Activated T-cell treated with anti-CD3 and anti-CD28 coated beads for 1 hour (primary cell): ENCODE measurements at places on chromosomes 3 and 15.

DNA sequence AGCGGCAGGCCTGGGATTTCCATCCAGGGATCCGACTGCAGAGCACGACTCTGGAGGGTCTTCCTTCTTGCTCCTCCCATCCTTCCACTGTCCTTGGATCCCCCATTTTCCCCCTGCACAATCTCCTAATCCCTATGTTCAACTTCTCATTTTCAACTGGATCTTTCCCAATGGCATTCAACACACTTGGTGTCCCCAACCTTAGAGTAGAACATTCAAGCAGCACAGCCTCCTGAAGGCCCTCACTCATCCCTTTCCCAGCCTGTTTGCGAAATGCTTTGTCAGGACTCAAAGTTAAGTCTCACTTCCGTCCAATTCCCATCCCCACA, 32.3 kb downstream of the RPN1 start:
- no peak for DNase-seq

- no peak for DNase-seq
Observed at GRCh38 chr15:99564221-99565048, 1.3 kb upstream of the MEF2A start.

- DNase-seq = no peak
Observed at GRCh38 chr3:62818347-62818746, 56.9 kb downstream of the CADPS start.

GRCh38 chr3:133136114-133137041, 98.2 kb downstream of the TMEM108 start:
- no peak for DNase-seq

DNA sequence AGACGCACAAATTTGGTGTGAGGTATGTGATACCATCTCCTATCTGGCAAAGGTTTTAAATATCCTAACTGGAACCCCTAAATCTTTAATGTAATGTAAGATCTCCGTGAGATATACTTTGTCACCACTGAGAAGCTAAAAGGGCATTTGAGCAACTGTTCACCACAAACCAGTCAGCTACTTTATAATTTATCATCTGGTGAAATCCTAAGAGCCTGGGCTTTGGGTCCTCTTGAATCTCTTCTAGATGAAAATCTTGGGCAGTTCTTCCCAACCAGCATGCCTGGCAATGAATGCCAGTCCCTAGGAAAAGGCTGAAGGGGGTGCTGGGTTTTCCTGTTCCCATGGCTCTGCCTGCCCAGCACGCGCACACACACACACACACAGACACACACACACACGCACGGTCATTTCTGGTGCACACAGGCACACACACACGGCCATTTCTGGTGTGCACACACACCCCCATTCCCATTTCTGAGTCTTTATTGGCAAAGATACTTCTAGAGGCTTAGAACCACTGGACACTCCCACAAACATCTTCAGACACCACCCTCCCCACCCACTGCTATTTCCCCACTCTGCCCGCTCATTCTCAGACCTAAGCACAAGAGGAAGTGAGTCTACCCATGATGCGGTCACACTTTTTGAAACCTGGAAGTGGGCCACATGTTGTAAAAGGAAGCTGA, 72.6 kb downstream of the MYO1E start:
- peak; percentile 40 for DNase-seq

GRCh38 chr3:136559896-136560295, 192.3 kb downstream of the STAG1 start:
- DNase-seq = no peak

GRCh38 chr3:133254151-133254550, 145.7 kb upstream of the BFSP2 start:
- no peak for DNase-seq

GRCh38 chr3:49058011-49058410, 28.8 kb upstream of the IMPDH2 start:
- no peak for DNase-seq

DNA sequence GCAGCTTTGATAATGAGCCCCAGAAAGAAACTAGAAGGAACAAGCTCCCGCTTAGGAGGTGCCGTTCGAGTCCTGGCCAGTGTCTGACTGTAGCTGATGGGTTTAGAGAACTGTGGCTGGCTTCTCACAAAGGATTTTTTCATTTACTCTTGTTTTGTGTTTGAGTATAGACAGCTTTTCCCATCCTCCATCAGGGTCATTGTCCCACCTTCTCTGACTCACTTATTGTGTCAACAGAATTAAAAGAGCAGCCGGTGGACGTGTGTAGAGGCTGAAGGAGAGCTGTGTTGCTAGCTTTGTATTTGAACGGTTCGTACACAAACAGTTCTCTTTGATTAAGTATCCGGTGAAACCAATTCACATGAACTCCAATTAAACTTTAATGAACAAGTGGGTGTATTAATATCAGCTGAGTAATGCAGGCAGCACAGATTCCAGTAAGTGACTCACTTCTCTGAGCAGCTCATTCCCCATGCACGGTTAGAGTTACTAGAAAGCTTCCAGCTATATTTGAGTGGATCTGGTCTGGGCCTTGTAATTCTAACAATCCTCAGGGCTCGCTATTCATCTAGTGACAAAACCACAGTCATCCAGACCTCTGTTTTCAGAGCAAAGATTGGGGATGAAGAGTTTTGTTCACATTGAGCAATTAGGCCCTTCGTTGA, 141.0 kb downstream of the LPP start:
- no peak for DNase-seq

GRCh38 chr3:113574213-113574612, 41.9 kb downstream of the SIDT1 start:
- DNase-seq = no peak

DNA sequence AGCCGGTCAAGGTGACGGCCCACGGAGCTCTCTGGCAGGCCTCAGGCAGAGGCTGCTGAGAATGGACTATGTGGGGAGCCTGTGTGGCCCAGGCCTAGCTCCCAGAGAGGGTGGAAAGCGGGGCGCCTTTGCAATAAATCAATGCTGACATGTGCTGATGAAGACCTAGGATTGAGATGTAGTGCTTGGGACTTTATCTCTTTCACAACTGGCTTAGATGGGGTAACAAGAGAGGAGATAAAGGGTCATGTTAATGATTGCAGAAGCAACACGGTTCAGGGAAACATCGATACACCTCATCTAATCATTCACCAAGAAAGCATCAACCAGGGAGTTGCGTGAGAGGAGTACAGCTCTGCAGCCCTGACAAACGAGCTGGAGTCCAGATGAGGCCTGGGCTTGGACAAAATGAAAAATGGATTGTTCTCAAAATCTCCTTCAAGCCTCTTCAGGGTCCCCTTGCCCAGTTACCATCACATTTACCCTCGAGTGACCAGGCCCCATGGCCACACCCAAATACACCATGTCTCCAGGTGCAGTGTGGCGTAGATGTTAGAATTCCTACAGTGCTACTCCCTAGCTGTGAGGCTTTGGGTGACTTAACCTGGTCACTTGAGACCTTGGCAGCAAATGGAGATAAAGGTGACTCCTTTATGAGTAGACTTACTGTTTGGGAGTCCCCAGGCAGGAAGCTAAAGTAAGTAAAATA, 146.4 kb upstream of the LIPC start:
- no peak for DNase-seq
